T-helper 1 cell (primary cell): ENCODE measurements at places on chromosomes 12 and 14.

DNA sequence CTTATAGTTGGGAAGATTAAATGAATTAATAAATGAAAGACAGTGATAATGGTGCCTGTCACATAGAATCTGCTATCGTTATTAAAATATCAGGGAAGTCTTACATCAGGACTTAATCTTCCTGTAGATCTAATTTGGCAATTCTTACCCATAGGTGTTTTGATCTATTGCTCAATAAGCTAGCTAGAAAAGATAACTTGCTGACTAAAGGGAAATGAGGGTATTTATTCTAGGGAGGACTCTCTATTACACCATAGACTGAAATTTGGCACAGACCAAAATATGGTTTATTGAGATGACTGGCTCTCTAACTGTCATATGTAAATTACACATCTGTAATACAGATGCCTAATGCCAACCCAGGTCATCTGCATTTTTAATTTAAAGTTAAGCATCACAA is 11.5 kb downstream of the HAL start:
- DNase-seq = no peak

- DNase-seq = no peak
These were observed 58.9 kb upstream of the TMTC2 start for GRCh38 chr12:82627799-82628198.

DNA sequence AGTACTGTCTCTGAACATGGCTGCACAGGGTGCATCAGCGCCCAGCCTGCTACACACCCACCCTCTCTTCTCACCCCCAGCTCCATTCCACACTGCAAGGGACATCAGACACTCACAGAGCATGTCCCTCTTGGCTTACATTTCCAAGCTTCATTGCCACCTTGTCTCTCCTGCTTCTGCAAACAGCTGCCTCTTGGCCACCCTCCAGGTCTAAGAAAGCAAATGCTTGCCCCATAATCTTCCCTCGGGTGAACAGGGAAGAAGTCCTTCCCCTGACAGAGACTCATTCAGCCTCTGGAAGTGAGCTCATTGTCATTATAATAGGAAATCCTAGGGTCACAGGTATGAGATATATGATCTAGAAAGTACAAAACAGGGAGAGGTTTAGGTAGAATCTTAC is 505.2 kb downstream of the RMST start:
- no peak for DNase-seq

DNA sequence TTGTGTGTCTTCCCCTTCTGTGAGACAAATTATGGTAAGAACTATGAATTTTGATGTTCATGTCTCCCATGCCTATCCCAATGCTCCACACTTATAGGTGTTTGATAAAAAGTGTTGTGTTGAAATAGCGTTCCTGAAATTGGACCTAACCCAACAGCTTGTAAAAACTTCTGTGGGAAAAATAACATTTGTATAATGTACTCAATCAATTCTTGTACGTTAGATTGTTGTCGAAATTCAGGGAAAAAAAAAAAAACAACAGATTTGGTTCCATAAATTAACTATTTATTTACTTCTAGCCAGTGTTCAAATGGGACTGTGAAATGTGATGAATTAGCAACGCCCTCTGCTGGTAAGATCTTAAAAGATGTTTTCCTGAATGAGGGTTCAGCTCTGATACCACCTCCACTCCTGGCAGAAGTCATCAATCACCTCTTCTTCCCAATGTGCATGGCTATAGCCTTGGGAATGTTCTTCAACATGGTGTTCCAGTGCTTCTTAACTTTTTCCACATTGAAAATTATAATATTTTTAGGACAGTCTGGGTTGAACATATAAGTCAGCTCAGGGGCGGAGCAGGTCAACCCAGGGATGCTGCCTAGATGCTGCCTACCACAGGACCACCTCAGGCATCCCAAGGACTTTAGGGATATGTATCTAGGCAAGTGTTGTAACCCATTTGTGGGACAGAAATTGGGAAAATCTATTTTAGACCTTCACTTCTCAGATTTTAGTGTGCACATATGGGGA is 170.6 kb downstream of the OTOGL start:
- no peak for DNase-seq

DNA sequence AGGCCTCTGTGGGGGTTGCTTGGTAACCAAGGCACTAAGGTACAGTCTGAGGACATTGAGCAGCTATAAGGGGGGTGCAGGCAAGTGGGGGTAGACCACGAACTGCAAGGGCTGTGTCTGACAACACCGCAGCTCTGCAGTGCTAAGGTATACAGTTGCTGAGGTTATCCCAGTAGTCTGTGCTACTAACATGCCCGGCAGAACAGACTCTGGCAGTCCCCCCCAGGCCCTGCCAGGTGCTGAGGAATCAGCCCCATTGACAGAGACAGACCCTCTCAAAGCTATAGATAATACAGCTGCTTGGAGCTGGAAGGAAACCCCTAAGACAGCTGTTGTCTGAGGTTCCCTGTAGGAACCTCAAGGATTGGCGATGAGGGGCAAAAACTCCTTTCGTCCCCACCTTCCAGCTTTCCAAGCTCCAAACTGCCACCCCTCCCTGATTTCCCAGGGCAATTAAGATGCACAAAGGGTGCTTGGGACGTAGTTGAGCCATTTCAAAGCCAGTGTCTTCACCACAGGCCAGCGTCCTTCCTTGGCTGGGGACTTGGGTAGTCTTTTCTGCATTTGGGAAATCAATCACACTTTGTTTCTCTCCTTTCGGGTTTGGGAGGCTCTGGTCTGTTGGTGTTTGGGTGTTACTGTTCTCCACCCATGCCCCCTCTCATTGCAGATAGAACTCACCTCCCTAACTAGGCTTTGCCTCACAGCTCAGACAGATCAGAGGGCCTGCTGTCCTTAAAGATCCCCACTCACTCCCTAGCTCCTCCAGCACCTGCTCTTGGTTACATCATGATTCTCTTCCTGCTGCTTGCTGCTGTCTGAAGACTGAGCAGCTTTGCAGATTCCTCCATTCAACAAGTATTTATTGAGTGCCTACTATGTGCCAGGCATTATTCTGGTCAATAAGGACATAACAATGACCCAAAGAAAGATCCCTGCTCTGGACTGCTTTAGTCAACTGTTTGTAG is 2.0 kb upstream of the MYH7 start:
- DNase-seq = no peak

DNA sequence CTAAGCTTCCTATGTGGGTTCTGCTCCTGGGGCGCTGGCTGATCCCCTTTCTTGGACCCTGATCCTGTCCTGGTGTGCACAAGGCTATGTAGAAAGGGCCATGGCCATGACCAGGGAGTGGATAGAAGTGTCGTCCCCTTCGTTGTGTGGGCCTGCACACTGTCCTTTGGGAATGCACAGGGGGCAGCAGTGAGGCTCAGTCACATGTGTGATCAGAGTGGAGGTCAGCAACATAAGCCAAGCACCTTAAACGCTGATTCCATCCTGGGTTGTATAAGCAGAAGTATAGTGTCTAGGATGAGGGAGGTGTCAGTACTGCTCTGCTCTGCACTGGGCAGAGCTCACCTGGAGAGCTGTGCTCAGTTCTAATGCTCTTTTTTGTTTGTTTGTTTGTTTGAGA is 48.4 kb downstream of the ESRRB start:
- DNase-seq = no peak

- no peak for DNase-seq
These were observed 55.6 kb downstream of the NIN start for GRCh38 chr14:50775357-50775756.

DNA sequence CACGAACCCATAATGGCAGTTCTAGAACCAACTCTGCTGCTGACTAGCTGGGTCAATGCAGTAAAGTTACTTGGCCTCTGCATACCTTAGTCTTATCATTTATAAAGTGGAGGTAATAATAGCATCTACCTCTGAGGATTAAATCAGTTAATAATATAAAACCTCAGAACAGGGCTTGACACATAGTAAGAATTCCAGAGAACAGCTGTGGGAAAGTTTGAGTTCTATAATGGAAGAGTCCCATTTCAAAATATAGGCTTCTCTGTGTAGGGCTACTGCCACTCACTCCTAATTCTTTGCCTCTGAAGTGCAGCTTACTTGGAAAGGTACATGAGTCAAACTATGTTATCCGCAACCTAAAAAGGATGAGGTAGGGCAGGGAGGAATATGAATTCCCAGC is 269.2 kb upstream of the PRKD1 start:
- DNase-seq = no peak

- no peak for DNase-seq
These were observed 12.1 kb upstream of the KCNMB4 start for GRCh38 chr12:70353780-70354660.

DNA sequence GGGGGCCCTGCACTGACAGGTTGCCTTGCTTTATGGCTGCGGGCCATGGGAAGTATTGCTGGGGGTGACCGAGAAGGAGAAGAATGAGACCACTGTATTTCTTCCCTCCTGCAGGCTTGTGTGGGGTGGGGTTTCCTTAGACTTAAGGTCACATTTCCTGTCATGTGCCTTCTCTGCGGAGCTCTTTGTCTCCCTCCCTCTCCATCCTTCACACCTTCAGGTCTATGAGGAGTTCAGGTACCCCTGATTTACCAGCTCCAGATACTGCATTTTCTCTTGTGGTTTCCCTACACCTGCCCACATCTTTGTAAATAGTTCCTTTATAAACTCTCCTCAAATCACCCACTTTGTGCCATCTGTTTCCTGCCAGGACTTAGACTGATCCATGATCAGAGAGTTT is 3.6 kb downstream of the FNTB start:
- no peak for DNase-seq

DNA sequence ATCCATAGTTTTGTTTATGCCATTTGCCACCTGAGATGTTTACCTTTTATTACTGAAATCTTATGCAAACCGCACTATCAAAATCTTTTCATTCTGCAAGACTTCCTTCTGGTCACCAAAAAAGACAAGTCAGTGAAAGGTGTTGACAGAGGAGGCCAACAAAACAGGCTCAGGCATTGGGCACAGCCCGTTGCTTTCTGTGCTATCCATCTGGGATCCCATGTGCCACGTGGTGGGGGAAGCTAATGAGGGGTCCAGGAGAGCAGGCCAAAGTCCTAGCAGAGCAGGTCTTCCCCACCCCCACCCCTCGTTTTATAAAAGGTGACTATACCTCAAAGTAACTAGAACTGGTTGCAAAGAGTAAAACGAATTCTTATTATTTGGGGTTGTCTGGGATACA is 1.2 kb downstream of the ALDH1L2 start:
- DNase-seq = no peak

- DNase-seq = no peak
These were observed 727.0 kb downstream of the C12orf50 start for GRCh38 chr12:87302126-87302745.

DNA sequence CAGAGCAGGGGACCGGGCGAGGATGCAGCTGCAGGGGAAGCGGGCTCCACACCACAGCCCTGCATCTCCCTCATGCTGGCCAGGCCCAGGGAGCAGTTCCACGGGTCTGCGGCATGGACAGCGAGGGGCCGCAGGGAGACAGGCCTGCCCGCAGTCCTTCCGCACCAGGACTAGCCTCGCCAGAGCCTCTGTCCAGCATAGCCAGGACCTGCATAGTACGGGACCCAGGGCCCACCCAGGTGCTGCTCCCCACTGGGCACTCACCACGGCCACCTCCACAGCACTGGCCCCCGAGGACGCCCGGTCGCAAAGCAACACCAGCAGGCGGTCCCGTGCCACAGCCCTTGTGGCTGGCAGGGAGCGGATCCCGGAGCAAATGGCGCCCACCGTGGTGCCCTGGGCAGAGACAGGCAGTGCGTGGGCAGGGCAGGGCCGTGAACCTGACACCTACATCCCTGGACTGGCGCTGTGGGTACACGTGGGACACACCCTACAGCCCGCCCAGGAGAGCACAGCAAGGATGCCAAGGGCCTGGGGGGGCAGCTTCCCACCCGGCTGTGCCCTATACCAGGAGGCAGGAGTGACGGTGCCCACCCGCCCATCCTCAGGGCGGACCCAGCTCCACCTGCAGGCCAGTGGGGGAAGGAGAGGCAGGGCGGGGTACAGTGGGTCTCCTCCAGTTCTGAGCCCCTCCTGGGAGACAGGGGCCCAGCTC is 23.8 kb downstream of the JAG2 start:
- no peak for DNase-seq

GRCh38 chr12:130712346-130713065 is 3.6 kb downstream of the RIMBP2 start:
- no peak for DNase-seq

DNA sequence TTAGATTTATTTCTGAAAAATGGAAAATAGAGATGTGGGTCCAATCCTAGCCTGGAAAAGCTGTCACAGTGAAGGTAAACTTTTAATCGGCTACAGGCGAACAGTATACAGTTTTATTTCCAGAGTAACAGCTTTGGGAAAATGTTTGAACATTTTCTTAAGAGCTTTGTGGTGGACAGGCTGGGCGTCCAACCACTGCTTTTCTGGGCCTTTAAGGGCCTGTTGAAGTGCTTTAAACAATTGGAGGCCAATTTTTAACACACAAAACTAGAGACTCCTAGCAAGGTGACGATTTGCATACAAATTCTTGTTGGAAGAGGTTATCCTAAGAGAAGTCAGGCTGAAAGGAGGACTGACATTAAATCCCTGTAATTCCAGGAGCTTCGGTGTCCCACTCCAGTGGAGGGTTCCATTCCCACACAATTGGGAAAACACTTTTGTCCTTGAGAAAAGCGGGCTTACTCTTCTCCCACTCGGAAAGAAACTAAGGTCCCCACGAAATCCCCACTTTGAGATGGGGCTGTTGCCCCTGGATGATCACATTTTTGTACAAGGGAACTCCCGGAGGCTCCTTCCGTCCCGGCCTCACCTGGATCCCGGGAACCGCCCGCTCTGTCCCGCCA is 26.9 kb downstream of the BCL11B start:
- DNase-seq = no peak

DNA sequence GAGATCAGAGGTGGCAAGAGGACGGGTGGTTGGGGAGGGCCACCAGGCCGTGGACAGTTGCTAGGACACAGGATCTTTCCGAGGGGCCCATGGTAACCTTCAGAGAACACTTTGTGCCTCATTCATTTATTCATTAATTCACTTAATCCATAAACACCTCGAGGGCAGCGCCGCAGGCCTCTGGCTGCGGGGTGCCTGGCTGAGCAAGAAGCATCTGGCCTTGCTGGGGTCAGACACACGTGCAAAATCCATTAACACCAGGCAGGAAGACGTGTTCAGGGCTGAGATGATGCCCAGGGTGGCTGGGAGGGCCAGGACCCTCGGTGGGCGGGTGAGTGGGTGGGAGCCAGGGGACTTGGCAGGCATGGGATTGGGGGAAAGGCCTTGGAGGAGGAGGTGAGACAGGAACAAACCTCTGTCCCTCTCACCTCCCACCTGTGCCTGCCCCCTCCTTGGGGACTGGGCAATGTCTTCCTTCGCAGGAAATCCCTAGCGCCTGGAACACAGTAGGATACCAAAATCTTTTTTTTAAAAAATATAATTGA is 6.6 kb upstream of the DLK1 start:
- no peak for DNase-seq

DNA sequence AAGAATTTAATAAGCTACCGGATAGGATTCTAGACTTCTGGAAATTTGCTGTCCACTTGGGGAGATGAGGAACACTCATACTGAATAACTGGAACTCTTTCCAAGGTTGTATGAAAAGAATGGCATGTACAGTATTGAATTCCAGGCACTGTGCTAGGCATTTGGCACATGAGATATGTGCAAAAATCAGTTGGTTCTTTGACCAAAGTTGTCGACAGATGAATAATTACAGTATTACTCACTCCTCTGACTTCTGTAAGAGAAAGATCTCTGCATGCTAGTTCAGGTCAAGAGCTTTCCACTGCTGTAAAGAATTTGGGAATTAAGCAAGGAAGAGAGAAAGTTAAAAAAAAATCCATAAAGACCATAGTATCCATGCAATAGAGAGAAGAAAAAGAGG is 764.7 kb downstream of the BCL11B start:
- DNase-seq = no peak
